ENCODE measurements at places on chromosomes 12 and 14.

- no peak for DNase-seq
These were observed 233.2 kb downstream of the MDGA2 start for GRCh38 chr14:47442211-47442610.

DNA sequence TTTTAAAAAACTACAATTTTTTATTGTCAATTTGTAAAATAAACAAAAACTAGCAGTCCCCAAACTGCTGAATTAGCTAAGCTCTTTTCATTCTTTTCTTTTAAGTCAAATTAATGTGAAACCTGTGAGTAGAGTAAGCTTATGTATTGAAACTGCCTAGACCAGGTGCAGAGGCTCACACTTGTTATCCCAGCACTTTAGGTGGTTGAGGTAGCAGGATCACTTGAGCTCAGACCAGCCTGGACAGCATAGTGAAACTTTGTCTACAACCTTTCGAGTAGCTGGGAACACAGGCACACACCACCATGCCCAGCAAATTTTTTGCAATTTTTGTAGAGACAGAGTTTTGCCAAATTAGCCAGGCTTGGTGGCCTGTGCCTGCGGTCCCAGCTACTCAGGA is 26.4 kb downstream of the SCFD1 start:
- no peak for DNase-seq

GRCh38 chr12:8145754-8146441 is 10.9 kb upstream of the ZNF705A start:
- no peak for DNase-seq

DNA sequence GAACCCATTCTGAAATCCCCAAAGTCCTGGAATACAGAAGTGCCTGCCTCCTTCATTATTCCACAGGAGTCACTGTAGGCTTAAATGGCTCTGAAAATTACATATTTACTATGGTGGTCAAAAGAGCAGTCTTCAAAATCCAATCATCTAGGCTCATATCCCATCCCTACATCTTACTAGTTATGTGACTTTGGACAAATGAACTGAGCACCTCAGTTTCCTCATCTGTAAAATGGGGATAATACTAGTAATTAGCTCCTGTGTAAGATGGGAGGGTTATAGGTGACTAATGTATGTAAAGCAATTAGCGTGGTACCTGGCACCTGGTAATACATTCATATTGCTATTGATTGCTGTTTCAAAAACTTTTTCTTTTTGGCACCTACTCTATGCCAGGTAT is 243.6 kb downstream of the CHST11 start:
- no peak for DNase-seq

DNA sequence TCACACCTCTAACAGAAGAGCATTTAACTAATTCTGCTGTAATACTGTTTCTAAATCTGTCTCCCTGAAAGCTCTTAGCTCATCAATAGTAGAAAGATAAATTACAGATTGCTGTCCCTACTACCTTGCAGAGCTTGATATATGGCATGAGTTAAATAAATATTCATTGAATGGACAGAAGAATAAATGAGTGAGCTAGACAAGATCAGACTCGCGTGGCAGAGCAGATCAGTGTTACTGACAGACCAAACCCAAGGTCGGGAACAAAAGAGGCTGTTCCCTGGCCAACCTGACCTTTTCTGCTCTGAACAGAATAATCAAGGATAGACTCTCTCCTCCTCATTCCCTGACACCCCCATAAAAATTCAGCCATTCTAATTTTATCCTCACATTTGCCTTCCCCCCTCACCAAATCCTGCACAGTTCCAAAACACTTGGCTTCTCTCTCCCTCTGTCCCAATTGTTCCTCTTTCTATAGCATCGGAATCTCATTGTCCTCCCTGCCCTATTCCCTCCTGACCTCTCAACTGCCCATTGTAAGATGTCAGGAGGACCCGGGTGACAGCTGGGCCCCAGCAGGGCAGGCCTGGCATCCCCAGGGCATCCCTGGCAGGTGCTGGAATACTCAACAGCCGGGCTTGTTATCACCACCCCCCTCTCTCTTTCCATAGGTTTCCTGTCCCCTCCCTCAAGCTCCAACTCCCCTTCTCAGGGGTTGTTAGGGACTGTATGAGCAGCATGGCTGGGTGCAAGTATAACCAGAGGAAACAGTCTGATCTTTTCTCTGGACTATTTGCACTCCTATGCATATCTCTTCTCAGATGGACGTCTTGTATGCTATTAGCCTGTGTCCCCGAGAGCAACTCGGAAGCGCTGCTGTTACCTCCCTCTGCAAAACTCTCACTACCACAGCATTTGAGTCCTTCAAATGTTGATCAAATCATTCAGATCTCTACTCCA is 19.9 kb downstream of the NEUROD4 start:
- DNase-seq, result no peak

- DNase-seq, result peak; percentile 47
These were observed 187.0 kb downstream of the ETV6 start for GRCh38 chr12:11836282-11837151.

DNA sequence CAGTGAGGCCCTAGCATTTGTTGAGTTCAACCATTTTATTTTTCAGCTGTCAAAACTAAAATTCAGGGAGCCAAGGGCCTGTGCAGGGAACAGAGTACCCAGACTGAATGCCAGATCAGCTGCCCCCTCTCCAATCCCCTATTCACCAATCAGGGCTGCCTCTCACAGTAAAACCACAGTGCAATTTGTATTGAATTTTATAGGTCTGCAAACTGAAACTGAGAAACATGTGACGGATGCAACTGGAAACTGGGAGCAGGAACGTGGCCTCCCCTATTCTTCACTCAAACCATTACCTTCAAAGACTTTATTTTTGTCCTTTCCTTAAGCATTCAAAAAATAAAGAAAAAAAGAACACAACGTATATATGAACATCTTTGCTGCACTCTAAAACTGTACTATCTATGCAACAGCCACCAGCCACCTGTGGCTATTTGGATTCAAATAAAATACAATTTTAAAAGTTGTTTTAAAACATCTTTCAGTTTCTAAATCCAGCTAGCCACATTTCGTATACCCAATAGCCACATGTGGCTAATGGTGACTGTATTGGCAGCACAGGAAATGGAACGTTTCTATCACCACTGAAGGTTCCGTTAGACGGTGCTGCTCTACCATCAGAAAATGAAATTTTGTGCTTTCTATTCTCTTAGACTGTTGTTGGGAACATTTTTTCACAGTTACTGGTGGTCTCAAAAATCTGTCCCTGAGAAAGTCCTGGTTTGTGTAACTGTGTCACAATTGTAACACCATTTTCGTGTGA is 371.3 kb upstream of the FAR2 start:
- DNase-seq, result no peak

GRCh38 chr12:56330936-56331490 is 2.8 kb downstream of the PAN2 start:
- DNase-seq, result no peak

GRCh38 chr14:106843951-106844483 is 1317.6 kb downstream of the TMEM121 start:
- no peak for DNase-seq

DNA sequence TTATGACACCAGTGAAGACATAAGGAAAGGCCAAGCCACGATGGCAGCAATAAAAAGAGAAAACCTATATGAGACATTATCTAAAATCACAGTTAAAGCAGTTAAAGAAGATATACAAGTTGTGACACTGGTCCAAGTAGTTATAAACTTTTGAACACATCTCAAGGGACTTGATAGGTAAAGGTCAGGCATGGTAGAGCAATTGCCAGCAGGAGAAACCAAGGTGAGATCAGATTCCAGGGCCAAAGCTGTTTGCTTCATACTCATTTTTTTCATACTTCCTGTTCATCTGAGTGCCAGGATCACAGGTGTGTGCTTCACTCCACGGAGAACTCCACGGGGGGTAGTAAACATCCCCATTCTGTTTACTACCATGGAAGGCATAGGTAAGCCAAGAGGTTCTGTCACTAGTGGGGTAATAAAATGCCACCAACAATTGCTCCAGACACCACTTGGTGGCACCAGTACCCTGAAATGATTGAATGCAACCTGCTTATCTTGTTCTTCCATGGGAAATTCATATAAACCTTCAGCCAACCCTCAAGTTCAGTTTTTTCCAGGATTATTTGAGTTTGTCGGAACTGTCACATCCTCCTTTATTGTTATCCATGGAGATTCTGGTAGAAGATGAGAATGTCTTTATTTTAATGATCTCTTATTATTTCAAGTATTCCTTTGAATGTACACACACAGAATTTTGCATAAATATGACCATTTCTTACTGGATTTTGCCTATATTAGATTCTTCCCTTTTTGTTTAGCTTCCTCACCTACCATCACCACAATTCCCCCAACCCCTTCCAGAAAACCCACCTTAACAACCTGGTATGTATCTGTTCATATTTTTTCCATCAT is 59.2 kb upstream of the TSPAN8 start:
- DNase-seq, result no peak

DNA sequence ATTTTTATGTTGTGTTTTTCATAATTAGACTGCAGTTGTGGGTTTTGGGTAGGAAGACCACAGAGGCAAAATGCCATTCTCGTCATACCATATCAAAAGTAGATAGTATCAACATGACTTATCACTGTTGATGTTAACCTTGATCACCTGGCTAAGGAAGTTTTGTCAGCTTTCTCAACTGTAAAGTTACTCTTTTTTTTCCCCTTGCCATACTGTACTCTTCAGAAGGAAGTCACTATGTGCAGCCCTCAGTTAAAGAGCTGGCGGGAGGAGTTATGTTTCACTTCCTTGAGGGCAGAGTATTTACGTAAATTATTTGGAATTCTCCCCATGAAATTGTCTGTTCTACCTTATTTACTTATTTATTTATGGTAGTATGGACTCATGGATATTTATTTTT is 78.7 kb downstream of the PRORP start:
- DNase-seq, result no peak

- no peak for DNase-seq
These were observed 404.4 kb upstream of the PDE3A start for GRCh38 chr12:19963972-19964371.

- DNase-seq, result no peak
These were observed 11.3 kb downstream of the MAPK1IP1L start for GRCh38 chr14:55062517-55063351.

DNA sequence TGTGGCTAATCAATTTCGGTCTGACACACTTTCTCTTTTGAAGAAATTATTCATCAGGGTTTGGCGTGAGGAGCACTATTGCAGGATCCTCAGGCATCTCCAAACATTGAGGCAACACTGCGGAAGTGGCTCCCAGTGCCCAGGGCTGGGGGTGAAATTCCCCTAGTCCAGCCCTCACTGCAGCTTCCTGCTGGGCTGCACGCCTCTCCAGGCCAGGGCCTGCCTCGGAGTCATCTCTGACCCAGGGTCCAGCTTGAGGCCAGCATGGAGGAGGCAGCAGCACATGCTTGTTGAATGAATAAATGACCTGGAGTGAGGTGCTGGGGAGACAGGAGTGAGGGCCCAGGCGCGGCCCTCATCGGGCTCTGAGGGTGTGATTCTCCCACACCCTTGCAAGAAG is 36.0 kb upstream of the TDRD9 start:
- no peak for DNase-seq

GRCh38 chr12:52518574-52519386 is 1.4 kb downstream of the KRT5 start:
- DNase-seq, result no peak

GRCh38 chr14:89866458-89866857 is 88.1 kb downstream of the EFCAB11 start:
- DNase-seq, result no peak

GRCh38 chr14:68650404-68650994 is 142.4 kb downstream of the ZFP36L1 start:
- no peak for DNase-seq

- DNase-seq, result no peak
These were observed 119.2 kb downstream of the TBC1D30 start for GRCh38 chr12:64943686-64944085.

DNA sequence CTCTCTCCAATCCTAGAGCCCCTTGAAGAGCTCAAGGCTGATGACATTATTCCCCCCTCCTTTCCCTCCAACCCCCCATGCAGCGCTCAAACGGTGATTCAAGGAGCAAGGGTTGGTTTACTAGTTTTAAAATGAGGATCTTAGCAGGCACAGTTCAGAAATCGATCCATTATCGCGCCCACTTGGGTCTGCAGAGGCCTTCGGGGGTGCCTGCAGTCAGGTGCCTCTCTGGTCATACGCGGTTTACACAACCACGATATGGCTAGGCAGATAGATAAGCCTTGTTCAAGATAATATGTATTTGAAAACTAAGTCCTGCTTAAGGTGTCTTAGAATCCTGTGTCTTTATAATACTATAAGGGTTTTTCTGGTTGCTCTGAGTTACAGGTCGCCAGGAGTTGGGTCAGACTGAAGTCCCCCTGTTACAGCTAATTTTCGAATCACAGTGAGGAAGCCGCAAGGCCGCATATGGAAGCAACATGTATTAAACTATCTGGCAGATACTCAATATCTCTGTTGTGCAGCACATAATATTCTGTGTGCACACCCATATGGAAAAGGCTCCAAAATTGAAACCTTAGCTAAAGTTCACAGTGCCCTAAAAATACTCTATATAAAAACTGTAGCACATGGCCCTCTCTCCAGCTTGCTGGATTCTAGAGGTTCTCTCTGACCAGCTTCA is 10.0 kb downstream of the BHLHE41 start:
- DNase-seq, result no peak

DNA sequence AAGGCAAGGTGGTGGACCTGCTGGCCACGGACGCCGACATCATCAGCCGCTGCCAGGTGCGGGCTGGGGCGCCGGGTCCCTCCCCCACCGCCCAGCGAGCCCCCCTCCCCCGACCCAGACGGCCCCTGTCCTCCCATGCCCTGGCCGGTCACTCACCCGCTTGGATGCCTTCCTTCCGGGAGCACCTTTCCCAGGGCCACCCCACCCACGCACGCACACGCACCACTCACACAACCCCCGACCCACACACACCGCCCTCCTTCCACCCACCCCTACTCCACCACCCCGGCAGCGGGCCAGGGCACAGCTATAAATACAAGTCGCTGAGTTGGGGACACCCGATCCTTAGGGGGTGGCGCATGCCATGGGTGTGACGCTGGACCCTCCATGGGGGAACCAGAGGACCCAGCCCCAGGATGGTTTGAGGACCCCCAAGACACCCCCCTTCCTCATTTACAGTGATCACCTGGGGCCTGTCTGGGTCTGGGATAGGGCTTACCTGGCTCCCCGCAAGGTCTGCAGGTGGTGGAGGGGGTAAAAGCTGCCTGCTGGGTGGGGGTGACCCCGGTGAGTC is 465 bp downstream of the ADSS1 start:
- no peak for DNase-seq

DNA sequence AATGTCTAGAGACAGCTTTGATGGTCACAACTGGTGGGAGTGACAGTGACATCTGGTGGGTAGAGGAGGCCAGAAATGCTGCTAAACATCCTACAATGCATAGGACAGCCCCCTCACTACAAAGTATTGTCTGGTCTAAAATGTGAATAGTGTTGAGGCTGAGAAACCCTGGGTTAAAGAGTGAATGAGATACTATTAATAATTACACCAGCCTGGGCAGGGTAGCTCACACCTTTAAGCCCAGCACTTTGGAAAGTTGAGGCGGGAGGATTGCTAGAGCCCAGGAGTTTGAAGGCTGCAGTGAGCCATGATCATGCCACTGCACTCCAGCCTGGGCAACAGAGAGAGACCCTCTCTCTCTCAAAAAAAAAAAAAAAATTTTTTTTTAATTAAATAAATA is 11.1 kb downstream of the SVOP start:
- no peak for DNase-seq

- no peak for DNase-seq
These were observed 91.6 kb downstream of the KCNK13 start for GRCh38 chr14:90153429-90153828.

GRCh38 chr12:4566474-4566873 is 4.5 kb downstream of the DYRK4 start:
- no peak for DNase-seq

- DNase-seq, result no peak
These were observed 86.5 kb downstream of the PIWIL1 start for GRCh38 chr12:130423991-130424857.

GRCh38 chr12:76901628-76902380 is 23.0 kb upstream of the CSRP2 start:
- no peak for DNase-seq

Data from activated CD4-positive, alpha-beta T cell treated with anti-CD3 and anti-CD28 coated beads for 24 hours (primary cell).